ENCODE measurements at places on chromosomes 3 and 15.

DNA sequence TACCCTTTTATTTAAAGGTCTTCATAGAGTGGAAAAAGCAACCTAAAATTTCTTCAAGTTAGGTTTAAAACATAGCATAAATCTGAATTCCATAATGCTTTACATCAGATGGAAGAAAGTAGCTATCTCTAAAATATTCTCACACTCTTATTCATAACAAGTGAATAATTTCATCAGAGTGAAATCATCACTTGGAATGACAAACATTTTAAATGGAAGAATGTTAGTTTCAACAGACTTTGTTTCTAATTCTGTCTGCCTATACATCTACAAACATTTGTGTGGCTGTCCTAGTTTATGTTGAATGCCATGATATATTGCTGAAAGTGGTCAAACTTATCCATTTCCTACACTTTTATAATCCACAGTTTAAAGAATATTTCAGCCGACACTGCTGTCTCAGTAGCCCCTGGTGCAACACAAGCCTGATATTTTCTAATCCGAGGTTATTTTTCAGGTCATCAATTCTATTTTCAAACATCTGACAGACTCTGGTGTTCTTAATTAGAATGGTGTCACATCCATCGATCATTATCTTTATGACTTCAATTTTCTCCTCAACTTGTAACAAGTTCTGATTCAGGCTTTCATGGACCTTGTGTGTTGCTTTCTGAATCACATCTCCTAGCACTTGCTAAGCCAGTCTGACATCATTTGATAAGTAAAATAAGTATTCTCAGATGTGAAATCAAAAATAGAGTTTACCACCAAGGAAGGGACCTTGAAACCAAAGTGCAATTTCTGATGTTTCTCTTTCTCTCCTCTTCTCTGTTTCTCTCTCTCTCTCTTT is 17.1 kb upstream of the CNTN3 start:
- no peak for DNase-seq

DNA sequence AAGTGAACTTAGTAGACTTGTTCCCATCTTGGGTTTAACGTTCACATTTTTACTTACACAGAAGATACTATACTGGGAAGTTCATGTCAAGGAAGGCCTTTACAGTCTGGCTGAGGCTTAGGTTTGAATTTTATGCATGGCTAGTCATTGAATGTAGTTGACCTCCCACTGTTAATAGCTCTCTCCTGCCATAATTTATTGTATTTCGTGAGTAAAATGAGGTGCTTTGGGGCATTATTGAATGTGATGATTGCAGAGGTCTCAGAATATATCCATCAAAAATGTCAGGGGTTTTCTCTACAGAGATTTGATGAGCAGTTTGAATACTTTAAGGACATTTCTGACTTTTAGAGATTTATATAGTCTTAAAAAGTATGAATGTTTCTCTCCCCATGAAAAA is 356.6 kb upstream of the GRM7 start:
- DNase-seq, result no peak

GRCh38 chr3:45864760-45865519 is 21.4 kb upstream of the CCR9 start:
- DNase-seq, result no peak

GRCh38 chr3:53170325-53171063 is 9.5 kb downstream of the PRKCD start:
- no peak for DNase-seq

DNA sequence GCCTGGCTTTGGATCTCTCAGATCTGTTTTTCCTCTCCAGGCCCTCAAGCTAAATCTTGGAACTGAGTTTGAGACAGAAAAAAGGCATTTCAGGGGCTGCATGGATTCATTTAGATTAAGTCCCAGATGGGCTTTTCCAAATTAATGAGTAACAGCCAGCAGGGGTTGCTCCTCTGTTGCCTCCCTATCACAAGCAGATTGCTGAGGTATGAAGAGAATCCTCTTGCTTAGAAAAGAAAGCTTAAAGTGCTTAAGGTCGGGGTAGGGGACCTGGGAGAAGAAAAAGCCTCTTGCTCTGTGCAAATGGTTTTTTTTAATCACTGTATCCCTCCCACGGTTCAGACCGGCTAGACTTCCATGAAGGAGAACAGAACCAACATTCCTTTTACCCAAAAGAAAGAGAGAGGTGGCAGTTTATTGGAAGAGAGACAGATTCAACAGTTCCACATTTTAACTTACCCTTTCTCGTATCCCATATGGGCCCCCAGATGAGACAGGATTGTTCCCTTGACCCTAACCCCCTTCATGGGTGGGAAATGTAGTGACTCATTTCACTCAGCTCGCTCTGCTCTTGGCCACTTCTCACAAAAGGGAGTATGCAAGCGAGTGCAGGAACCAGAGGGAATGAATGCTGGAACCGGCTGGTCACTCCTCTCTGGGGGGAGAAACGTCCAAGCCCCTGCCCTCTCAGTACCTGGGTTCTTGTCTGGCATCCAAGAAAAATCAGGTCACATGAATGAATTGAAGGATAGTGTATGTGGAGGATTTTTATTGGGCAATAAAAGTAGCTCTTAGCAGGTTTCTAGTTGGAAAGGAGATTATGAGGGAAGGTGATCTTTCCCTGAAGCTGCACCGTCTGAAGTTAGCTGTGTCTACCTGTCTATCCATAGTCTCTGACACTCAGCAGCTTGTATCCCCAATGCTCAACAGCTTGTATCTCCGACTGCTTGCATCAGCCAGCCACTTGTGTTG is 745.2 kb downstream of the SI start:
- DNase-seq, result no peak

- no peak for DNase-seq
Measured at GRCh38 chr3:9683426-9683825, 20.2 kb upstream of the CPNE9 start.

- DNase-seq, result no peak
Measured at GRCh38 chr15:60423537-60423936, 25.8 kb upstream of the ANXA2 start.
